ENCODE measurements at places on chromosomes 5 and 9.

DNA sequence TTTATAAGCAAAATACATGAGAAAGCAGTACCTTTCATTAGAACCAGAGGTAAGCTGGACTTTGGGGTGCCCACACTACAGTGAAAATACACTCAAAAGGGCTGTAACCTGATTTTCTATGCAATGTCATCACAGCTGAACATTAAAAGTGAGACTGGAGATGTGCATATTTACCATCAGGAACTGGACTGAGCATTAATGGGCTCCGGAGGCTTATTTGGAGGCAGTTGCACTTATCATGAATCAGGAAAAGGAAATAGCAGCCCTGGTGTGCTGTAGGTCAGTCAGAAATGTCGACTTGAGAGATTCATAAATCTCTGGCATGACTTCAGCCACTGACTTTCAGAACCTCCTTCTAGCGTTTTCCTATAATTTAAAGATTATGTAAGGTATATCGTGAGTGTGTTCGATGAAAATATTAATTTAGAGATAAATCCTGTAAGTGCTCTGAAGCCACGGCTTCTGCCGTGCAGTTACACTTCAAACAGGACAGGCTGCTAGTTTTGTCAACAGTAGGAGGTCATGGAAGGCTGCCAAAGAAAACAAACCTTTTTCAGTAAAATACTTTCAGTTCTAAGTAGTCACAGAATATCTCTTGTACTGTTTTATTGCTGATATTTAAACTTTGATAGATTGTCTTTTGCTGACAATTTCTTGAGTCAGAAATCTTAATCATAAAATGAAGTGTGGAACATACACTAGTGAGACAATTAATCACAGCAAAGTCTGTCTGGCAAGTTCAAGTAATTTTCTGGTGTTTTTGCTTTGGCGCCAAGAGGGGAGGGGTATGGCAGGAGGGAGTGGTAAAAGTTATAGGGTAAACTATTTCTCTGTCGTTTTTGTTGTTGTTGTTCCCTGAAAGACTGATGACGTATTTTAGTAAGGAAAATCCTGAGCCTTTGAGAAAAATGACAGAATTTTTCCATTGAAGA, 939.7 kb downstream of the NR2F1-AS1 start:
- peak; percentile 44 for DNase-seq

DNA sequence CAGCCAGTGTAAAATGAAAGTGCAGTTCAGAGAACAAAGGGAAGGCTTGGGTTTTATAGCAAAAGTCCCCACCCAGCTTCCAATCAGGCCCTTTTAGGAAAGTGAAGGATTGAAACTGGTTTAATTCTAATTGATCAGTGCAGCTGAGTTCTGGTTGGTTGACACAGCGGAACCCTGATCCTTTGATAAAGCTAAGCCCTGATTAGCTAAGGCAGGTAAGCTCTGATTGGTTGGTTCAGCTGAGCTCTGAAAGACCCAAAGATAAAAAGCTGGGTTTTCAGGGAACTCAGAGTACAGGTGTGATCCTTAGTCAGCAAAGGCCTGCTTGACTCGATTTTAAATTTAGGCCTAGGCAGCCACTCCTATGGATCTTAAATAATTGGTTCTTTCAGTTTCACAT, 70.8 kb upstream of the PRRC1 start:
- no peak for DNase-seq

- DNase-seq: no peak
These were observed 20.0 kb upstream of the SLC25A51 start for GRCh38 chr9:37923796-37924427.

DNA sequence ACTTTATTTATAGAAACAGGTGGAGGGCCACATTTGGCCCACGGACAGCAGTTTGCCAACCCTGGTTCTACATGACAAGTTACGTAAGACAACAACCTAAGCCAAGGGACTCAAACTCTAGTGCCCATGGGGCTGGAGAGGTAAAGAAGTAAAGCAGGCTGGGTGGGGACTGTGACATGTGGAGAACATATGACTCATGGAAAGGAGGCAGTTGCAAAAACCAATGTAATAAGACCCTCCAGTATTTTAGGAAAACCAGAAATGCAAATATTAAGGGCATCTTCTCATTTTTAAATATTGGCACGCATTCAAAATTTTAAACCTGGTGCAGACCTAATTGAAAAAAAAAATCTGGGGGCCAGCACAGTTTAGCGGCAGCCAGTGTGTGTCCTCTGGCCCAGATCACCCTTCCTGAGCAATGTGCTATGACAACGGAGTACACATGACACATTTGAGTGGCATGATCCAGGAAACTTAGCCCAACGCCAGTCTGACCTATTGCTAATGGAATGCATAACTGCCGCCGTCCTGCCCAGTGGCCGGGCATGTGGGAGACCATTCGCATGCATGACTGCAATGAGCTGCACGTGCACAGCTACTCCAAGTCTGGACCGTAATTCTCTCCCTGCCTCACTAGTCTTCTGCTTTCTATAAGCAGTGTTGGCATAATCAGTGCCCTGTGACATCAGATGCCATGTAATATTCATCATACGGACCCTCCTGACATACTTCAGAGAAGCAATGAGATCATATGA, 97.2 kb downstream of the SH3TC2 start:
- DNase-seq: peak; percentile 99

GRCh38 chr5:125451622-125452021, 705.2 kb upstream of the ZNF608 start:
- no peak for DNase-seq

- DNase-seq: no peak
These were observed 27.8 kb upstream of the ELL2 start for GRCh38 chr5:95989283-95990048.

DNA sequence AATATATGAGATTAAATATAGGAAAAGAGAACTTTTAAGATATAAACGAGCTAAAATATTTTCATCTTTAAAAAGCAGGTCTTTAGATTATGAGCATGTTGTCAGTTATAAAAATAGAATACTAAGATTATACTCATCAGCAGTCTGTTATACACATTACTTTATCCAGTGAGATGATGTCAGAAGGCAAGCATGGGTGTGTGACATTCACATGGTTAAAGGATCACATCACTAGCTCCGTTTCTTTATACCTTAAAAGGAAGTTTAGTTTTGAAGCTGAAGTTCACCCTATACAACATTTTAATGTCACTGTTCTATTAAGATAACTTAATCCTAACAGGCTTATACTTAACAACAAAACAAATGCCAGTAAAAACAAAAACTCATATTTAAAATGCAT, 59.6 kb downstream of the RICTOR start:
- DNase-seq: peak; percentile 50

GRCh38 chr5:608429-609370, 3.4 kb upstream of the CEP72 start:
- DNase-seq: no peak

All from kidney epithelial cell (primary cell).